ENCODE measurements at places on chromosomes 6 and 20. TPM values are rescaled to one million over a fixed set of nuclear protein-coding genes. Genes with fewer than 3 reads are reported as not detected.

DNA sequence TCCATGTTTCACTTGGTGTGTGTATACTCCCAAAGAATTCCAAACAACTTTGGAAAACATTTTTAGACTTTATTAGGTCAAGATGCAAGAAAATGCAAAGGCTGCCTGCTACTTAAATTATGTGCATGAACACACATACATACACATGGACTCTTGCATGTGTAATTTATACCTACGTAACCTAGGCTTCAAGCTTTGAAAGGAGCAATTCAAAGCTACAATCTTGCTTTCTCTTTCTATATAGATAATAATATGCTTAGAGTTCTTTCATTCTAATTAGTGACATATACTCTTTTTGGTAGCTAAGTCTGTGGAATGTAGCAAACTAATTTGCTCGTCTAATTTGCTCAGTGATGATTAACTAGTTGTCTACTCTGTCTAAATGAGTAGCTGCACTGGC lies 146.5 kb downstream of the EPHA7 start:
- no peak for DNase-seq

DNA sequence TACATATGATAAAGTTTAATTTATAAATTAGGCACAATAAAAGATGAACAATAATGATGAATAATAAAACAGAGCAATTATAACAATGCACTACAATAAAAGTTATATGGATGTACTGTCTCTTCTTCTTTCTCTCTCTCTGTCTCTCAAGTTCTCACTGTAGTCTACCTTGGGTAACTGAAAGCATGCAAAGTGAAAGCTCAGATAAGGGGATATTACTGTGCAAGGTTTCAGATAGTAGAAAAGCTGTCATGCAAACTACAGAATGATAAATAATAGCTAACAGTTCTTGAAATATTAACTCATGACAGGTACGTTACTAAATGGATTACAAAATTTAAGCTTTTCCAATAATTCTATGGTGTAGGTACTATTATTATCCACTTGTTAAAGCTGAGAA lies 311.9 kb upstream of the PRDM1 start:
- no peak for DNase-seq

DNA sequence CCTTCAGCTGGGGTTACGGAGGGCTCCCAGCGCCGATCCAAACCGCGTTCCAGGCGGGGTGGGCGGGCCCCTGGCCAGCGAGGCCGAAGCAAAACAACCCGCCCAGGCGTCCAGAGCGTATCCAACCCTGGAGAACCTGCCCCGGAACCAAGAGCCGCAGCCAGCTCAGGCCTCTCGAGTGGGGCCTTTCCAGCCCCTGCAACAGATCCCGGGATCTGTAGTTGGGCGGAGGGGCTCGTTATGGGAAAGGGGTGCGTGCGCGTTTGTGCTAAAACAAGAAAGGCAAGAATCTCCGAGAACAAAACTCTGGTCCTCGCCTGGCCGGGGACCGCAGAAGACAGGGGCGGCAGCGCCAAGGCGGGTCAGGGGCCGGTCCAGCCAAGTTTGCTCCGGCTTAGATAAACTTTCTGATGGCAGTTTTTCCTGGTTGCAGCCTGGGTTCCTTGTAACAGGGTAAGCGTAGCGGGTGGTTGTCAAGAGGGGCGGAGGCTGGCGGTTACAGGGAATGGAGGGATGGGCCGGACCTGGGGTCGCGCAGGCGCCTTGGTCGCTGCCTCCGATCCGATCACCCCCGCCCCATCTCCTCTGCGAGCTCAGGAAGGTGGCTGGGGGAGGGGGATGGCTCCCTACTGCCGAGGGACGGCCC lies 448 bp upstream of the RIN2 start:
- DNase-seq = peak; percentile 94

DNA sequence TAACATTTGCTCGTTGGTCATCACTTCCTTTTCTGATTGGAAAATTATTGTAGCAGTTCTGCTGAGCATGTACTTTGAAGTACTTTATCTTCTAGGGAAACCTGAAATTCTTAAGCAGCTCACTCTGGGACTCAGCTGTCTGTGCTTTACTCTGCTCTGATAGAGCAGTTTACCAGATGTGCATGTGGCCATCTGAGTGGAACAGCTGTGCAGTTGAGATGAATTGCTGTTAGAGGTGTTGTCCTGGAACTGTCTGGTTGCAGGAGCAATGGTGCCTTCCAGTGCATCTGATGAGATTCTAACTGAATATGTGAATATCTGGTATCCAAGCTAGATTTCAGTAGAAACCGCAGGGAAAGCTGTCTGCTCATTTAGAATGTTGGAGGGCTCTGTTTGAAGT lies 27.2 kb downstream of the PANK2 start:
- no peak for DNase-seq

DNA sequence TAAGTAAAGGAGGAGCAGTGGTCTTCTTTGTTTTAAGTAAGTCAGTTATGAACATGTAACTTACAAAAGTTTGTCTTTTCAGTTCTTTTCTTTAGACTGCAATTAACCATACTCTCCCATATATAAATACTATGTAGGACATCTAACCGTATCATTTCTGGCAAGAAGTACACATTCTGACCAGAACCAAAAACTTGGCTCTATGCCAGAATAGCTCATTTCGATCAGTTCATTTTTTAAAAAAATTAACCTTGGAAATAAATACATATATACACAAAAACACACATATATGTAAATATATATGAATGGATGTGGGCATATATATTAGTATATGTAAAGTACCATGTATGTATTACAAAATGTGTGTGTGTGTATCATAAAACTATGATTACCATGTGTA lies 145.0 kb downstream of the PHACTR1 start:
- DNase-seq = no peak

GRCh38 chr6:96521306-96521643 lies 331 bp upstream of the UFL1 start:
- DNase-seq = no peak

DNA sequence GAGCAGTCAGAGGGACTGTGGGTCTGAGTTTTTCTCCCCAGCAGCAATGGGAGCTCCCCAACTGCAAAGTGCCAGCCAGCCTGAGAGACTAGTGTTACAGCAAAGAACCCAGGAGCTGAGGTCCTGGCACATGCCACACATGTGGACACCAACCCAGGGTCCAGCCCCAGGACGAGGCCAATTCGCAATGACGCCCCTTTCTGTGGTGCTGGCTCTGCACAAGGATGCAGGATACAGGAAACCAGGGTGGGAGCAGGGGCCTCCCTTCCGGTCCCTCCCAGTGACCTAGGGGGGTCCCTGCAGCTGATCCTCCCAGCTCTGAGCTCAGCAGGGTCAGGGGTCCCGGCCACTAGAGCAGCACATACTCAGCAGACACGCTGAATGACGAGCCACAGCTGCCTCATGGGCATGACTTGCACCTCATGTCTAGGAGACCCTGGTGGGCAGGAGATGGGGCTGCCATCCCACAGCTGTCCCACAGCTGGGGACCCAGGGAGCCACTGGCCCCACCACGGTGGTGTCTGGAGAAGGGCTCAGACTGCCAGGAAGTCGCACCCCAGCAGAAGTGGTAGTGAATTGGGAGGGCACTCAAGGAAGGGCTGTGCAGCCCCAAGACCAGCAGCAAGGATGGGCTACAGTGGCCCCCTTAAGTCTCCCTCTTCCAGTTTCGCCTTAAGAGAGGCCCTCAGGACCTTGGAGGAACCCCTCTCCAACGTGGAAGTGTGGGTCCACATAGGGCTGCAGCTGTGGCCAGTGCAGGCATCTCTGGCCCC lies 3.6 kb downstream of the ARFRP1 start:
- DNase-seq = no peak

DNA sequence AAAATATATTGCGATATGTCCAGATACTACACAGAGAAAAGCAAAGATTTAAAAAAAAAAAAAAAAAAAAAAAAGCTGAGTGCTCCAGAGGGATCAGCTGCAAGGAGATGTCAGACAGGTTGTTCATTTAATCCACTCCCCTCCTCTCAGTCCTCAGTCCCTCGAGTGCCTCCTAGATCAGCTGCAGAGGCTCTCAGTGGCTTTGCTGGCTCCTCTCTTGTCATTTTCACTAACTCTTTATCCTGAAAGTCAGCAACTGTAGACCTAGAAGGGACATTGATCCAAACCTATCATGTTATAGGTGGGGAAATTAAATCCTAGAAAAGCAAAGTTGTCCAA lies 61.6 kb downstream of the KIAA0319 start:
- no peak for DNase-seq

DNA sequence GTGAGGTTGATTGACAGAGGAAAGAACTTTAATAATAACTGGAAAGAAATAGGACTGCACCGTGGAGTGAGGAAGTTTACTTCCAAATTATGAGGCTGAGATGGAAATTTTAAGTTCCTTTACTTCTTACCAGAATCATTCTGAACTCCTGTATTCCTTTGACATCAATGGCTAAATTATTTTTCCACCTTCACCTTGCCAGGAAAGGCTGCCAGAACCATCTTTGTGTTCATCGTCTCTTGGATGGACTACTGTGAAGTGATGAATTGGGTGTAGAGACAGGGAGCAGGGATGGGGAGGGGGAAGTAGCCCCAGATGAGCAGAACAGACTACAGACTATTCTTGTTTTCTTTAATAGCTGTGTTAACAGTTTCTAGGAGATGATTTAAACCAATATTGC lies 102.1 kb upstream of the CEP162 start:
- DNase-seq = no peak

GRCh38 chr6:72466971-72467566 lies 154.8 kb upstream of the KCNQ5 start:
- DNase-seq = no peak

GRCh38 chr6:12011276-12012037 lies 655 bp upstream of the HIVEP1 start:
- peak; percentile 78 for DNase-seq

- DNase-seq = no peak
These were observed 679 bp downstream of the ADGRF5 start for GRCh38 chr6:46921059-46921458.

GRCh38 chr6:122683989-122684651 lies 73.9 kb downstream of the PKIB start:
- no peak for DNase-seq

CD93 gene
- 47.4 TPM for polyA plus RNA-seq

ME1 gene
- 4.3 TPM for polyA plus RNA-seq

GJA10 gene
- polyA plus RNA-seq = not detected

TCP11 gene
- polyA plus RNA-seq = 1.5 TPM
